ENCODE measurements at places on chromosomes 1 and 21. TPM values are rescaled to one million over a fixed set of nuclear protein-coding genes. Genes with fewer than 3 reads are reported as not detected.
A peak's percentile ranks its signal among the peaks of the same experiment; 100 is the strongest.

GRCh38 chr1:241012708-241013340 lies 344.2 kb downstream of the RGS7 start:
- DNase-seq, result no peak

Gene COL11A1
- 0.88 TPM for total RNA-seq

Gene IFT25
- 17.5 TPM for total RNA-seq

DNA sequence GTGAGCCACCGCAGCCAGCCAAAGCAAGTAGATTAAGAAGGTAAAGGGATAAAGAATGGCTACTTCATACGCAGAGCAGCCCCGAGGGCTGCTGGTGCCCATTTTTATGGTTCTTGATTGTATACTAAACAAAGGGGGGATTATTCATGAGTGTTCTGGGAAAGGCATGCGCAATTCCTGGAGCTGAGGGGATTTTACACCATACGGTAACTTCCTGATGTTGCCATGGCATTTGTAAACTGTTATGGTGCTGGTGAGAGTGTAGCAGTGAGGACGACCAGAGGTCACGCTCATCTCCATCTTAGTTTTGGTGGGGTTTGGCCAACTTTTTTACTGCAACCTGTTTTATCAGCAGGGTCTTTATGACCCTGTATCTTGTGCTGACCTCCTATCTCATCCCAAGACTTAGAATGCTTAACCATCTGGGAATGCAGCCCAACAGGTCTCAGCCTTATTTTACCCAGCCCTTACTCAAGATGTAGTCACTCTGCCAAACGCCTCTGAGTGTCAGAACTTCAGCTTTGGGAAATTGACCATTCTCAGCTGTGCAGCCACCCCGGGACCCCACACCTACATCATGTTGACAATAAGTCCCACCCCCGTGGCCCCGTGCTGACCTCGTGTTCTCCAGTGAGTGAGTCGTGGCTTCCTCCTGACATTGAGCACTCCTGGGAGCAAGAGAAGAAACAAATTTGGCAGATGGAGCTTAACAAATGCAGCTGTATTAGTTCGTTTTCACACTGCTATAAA lies 149.4 kb upstream of the COL6A1 start:
- DNase-seq, result no peak

Gene CRYBG2
- total RNA-seq, result 30.3 TPM

- DNase-seq, result peak; percentile 51
Measured at GRCh38 chr1:113191579-113192076, 118.6 kb downstream of the LRIG2 start.

Gene SMCP
- total RNA-seq, result not detected

DNA sequence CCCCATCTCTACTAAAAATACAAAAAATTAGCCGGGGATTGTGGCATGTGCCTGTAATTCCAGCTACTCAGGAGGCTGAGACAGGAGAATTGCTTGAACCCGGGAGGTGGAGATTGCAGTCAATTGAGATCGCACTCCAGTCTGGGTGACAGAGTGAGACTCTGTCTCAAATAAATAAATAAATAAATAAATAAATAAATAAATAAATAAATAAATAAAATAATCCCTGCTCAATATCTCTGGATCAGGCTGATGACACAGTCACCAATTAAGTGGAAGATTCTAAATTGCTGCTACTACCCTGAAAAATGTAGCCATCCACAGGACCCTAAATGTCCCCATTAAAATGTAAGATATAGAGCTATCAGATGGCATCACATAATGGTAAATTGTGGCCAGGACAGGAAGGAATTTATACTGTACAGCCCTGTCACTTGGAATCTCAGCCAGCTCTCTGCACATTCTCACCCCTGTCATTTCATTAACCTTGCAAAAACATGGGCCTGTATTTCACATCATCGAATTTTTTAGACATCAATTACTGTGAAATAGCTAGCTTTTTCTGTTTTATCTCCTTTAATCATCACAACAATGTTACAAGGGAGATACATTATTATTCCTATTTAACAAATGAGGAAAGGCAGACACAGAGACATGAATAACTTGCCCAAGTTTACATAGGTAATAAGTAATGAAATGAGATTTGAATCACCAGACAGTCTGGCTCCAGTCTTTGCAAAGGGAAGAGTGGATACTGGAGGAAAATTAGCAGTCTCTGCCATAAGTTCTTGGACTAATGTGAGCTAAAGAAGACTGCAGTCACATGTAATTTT lies 56.7 kb upstream of the NTPCR start:
- DNase-seq, result no peak

Gene CTTNBP2NL
- 47.1 TPM for total RNA-seq

- DNase-seq, result no peak
Measured at GRCh38 chr1:198776602-198777029, 137.8 kb downstream of the PTPRC start.

- no peak for DNase-seq
Measured at GRCh38 chr1:224450561-224451350, 16.2 kb upstream of the WDR26 start.

DNA sequence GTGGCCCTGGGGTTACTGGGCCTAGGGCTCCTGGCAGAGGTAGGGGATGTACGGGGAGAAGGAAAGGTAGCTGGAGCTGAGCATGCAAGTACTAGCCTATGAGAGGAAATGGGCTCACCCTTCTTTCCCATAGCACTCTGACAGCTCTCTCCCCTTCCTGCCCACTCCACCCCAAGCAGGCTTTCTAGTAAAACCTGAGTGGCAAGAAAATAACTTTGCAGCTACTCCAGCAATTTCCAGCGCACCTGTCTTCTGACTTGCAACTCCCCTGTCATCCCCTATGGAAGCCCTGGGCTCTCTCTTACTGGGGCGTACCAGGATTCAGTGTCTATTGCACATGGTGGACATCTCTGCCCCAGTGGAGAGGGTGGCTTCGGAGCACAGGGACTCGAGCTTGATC lies 6.7 kb upstream of the IVL start:
- DNase-seq, result no peak

Gene DMRTA2
- total RNA-seq, result not detected

- DNase-seq, result no peak
Measured at GRCh38 chr1:246782120-246782900, 58.1 kb downstream of the SCCPDH start.

DNA sequence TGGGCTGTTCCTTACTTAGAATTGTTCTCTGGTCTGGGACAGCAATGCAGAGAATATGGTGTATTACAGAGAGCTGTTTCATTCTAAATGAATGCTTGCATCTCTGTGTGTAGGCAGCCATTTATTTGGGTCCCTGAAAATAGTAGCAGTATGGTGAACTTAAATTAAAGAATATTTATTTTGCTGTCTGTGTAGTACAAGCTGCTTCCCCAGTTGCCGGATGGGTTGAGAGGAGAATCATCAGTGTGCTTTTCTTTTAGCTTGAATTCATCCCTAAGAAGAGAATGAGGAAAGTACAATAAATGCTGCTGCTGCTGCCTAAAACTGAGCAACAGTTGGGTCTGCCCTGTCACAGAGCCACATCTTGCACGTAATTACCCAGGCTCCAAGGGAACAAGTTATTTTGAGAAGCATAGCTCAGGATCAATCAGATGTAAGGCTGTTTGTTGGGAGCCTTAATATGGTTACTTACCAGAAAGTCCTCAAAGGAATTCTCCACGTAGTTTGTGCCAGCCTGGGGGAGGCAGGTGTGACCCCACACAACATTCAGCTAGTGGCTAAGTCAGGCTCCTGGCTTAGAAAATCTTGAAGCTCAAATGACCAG lies 16.6 kb downstream of the ACTN2 start:
- no peak for DNase-seq

Gene AQP10
- 0.27 TPM for total RNA-seq

Gene KCNK2
- total RNA-seq, result 0.17 TPM

GRCh38 chr1:2534687-2535441 lies 4.8 kb upstream of the HES5 start:
- peak; percentile 71 for DNase-seq

- no peak for DNase-seq
Measured at GRCh38 chr1:169325117-169325516, 42.5 kb downstream of the NME7 start.

DNA sequence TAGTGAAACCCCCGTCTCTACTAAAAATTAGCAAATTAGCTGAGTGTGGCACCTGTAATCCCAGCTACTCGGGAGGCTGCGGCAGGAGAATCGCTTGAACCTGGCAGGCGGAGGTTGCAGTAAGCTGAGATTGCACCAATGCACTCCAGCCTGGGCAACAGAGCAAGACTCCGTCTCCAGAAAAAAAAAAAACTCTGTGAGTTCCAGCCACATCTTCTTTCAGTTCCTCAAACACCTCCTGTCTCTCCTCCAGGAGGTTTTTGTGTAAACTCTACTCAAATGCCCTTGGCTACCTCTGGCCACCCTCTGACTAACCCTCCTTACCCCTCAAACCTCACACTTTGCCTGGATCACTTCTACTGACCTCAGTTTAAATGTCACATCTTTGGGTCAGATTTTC lies 38.1 kb downstream of the RCSD1 start:
- no peak for DNase-seq

Gene S100A16
- 288 TPM for total RNA-seq

DNA sequence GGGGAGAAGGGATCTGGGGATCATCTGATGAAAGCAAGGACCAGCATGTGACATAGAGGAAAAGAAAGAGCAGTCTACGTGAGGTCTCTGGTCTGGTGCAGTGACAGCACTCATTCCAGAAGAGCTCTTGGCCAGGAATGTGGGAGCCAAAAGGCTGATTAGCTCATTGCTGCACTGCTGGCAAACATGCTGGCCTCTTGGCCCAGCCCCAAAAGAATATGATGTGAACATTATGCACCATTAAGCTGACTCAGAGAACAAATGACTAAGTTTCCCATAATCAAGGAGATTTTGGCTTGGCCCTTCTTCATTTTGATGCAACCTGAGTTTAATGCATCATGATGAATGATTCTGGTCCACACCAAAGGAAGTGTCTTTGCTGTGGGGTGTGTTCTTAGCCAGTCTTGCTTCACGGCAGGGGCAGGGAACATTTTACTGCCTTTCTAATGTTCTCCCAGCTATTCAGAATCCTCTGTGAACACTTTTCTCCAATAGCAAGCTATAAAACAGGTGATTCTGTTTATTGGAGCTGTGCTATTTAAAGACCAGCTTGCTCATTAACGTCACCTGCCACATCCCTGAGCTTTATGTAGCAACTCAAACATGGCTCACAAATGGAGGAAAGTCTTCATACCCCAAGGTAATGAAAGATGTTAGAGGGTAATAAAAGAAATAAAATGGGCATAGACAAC lies 55.1 kb downstream of the PCBP3 start:
- peak; percentile 23 for DNase-seq

Gene CRYAA
- total RNA-seq, result not detected

GRCh38 chr1:202639500-202639899 lies 70.8 kb downstream of the SYT2 start:
- DNase-seq, result no peak

Gene NEK2
- 31.2 TPM for total RNA-seq

Gene OR2L2
- 0.10 TPM for total RNA-seq

DNA sequence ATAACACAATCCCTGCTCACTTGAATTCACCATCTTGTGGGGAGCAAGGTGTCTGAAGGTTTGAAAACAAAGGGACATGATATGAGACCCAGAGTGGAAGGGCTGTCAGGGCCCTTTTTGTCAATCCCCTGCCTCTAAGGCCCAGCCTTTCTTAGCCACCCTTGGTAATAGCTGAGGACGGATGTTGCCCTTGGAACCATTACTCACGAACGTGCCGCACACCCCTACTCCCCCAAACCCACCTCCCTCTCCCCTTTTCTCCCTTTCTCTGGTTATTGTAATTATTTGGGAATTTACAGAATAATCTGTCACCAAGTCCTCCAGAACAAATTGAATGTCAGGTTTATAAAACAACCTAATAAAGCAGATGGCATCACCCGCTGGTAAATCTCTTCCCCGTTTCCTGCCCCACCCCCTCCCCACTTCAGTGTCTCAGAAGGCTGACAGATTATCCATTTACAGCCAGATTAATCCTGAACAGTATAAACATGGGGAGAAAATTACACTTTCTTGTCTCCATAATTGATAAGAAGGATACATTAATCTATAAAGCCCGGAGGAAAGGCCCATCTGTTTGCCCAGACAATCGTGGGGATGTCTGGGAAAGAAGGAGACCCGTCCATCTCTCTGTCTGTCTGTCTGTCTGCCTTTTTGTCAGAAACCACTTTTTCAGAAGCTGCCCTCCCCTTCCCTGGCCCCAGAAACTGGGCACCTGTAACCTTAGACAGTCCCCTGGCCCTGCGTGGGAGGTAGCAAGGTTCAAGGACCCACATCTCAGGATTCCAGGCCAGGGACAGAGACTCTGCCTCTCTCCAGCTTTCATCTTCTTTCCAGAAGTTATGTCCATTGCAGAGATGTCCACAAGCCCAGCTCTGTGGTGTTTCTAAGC lies 60.6 kb upstream of the CD34 start:
- no peak for DNase-seq

Gene TLCD4
- 46.0 TPM for total RNA-seq

GRCh38 chr1:23825762-23826522 lies 713 bp upstream of the HMGCL start:
- DNase-seq, result no peak

Gene EXOSC10
- 55.2 TPM for total RNA-seq

DNA sequence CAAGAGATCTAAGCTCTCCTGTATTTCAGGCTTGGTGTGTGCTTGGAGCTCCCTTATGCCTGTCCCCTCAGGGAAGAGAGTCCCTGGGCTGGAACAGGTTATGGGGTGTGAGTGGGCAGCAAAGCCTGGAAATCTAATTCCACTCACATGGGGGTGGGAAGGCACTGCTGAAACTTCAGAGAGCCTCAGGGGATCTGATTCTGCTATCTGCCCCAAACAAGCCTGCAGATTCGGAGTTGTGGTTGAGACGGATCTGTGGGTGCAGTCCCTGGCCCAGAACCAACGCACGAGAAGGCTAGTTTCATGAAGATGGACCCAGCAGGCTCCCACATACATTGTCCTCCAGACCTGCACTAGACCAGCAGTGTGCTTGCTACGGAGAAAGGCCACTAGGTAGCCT lies 2.9 kb downstream of the BLACAT1 start:
- no peak for DNase-seq

Gene OR14K1
- not detected for total RNA-seq

GRCh38 chr1:59266927-59267293 lies 30.0 kb upstream of the FGGY start:
- DNase-seq, result no peak

DNA sequence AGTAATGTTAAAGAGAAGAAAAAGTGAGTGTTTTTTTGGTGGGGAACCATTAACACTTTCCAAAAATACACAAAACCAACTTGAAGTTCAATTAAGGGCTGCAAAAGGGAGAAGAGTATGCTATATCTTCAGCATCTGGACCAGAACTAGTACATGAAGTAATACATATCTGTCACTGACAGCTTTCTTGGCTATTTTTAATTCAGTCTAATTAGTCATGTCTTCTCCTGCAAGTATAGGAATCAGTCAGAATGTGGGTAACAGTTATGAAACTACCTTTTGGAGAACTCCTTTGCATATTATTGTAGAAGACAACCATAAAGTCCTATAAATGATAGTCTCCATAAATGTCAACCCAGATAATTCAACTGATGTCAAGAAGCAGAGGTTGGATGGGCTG lies 901.2 kb downstream of the TTLL7 start:
- DNase-seq, result no peak
